ENCODE measurements at places on chromosomes 4 and X. TPM values are rescaled to one million over a fixed set of nuclear protein-coding genes. Genes with fewer than 3 reads are reported as not detected.

AMOT gene
- total RNA-seq, result 0.69 TPM

KIT gene
- total RNA-seq, result 0.29 TPM

TRIM60 gene
- total RNA-seq, result not detected

SOX3 gene
- total RNA-seq, result not detected

FOXR2 gene
- total RNA-seq, result not detected

DACH2 gene
- total RNA-seq, result not detected

SRPK3 gene
- not detected for total RNA-seq

HTN3 gene
- not detected for total RNA-seq

NAT8L gene
- not detected for total RNA-seq

HAND2 gene
- total RNA-seq, result not detected

UCP1 gene
- total RNA-seq, result not detected

FMR1 gene
- 58.4 TPM for total RNA-seq

ANAPC4 gene
- 37.5 TPM for total RNA-seq

TMPRSS11F gene
- total RNA-seq, result not detected

SPANXN4 gene
- total RNA-seq, result not detected

CDKL2 gene
- 1.00 TPM for total RNA-seq

FHIP1A gene
- not detected for total RNA-seq

TLR8 gene
- total RNA-seq, result not detected

SSX1 gene
- total RNA-seq, result not detected

GPRASP3 gene
- total RNA-seq, result 1.2 TPM

TMEM164 gene
- total RNA-seq, result 19.2 TPM

HPGDS gene
- total RNA-seq, result 0.15 TPM

SSX3 gene
- total RNA-seq, result not detected

SPANXD gene
- not detected for total RNA-seq

DNAJB14 gene
- total RNA-seq, result 47.1 TPM

TMPRSS11B gene
- total RNA-seq, result not detected

PPP4R3C gene
- not detected for total RNA-seq

TMSB15C gene
- 4.1 TPM for total RNA-seq

FIP1L1 gene
- 92.1 TPM for total RNA-seq

BMPR1B gene
- not detected for total RNA-seq

GAGE10 gene
- total RNA-seq, result not detected

UGT2A1 gene
- total RNA-seq, result not detected

STK26 gene
- 59.9 TPM for total RNA-seq

FAM149A gene
- 0.50 TPM for total RNA-seq

Data from activated CD4-positive, alpha-beta T cell treated with anti-CD3 and anti-CD28 coated beads, Interleukin-2, amount 10 ng/mL, durations not matched to agents 7 days and 5 days (primary cell).